Stimulated activated naive CD4-positive, alpha-beta T cell (primary cell): ENCODE measurements at places on chromosomes 13 and 19.

DNA sequence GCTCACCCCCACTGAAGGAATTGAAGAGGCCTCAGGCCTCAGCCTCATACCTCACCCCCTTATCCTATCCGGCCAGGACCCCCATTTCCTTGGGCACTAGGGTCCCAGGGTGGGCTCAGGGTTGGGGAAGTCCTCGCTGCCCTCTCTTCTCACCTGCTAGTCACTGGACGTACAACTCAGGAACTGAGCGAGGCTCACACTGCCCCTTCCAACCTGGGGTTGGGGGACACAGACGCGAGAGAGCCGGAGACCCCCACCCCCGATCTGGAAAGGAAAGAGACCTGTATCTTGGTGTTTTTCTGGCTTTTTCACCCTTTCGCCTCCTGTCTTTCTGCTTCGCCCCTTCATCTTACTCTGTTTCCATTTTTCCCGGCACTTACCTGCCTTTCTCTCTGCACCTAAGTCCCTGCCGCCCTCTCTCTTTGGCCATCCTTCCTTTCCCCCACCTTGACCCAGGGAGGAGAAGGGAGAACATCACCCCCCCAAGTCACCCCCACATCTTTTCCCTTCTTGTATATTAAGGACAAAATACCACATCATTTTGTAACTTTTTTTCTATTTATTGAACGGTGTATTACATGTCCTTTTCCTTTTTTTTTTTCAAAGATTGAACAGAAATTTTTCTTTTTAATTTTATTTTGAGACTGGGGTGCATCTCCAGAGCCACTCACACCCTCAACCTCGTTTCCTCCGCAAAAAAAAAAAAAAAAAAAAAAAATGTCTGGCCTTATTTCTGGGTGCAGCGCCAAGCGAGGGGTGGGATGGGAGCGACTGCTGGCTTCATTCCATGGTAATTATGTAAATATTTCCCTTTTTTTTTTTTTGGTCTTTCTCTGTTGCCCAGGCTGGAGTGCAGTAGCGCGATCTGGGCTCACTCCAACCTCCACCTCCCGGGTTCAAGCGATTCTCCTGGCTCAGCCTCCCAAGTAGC, 36.6 kb downstream of the ZSWIM4 start:
- no peak for DNase-seq

- no peak for DNase-seq
Observed at GRCh38 chr19:843836-844545, 3.2 kb downstream of the PRTN3 start.

DNA sequence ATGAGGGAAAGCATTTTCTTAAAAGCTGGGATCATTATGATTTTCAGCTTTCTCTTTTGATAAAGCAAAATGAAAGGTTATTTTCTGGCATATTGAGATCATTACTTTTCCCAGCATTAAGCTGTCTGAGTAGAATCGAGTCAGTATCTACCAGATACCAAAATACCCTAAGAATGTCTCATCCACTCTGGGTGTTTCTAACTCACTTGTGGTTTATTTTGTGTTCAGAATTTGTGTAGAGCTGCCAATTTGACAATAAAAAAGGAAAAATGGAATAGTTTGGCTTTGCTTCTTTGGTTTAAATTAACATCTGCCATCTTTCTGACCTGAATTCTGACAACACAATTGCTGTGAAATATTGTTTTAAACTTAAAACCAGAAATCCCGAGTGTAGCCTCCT, 438.7 kb upstream of the ARGLU1 start:
- DNase-seq = no peak

DNA sequence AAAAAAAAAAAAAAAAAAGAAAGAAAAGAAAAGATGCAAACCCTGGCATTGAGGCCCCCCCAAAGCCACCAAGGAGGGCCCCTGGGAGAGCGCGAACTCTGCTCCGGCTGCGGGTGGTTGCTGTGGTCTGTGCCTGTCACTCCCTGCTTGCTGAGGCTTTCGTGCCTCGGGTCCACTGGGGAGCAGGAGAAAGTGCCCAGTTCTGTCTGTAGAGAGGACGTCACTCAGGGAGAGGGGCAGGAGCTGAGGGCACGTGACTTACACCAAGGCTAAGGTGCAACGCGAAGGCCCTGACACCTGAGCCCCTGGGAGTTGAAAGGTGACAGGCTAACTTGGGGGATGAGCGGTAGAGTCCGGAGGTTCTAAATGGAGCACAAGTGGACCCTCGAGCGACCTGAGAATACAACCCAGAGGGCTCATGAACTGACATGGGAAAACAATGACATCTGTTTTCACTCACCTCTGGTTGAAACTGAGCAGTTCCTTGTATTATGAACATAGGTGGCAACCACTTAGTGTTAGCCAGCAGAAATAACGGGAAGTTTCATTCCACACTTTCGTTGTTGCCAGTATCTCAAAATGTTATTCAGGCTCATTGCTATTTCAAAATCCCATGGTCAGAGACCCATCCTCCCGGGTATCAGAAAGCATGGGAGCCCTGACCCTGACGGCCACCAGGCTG, 69.2 kb upstream of the TM9SF2 start:
- DNase-seq = no peak

GRCh38 chr13:111973186-111973585, 93.8 kb upstream of the SOX1 start:
- no peak for DNase-seq
